ENCODE measurements at places on chromosomes 2 and 18. TPM values are rescaled to one million over a fixed set of nuclear protein-coding genes. Genes with fewer than 3 reads are reported as not detected.

GRCh38 chr2:105880637-105881036 lies 135.9 kb downstream of the NCK2 start:
- no peak overlapping the region for H3K4me3 ChIP-seq
- H3K4me1 ChIP-seq = no peaks in the 10 kb centered on the region
- no peak overlapping the region for H3K27ac ChIP-seq
- DNase-seq = no peak
- no peaks in the 10 kb centered on the region for H3K27me3 ChIP-seq
- H3K36me3 ChIP-seq = peaks cover 18% of the 10 kb centered on the region

GBX2 gene
- total RNA-seq = not detected

SERPINB11 gene
- not detected for total RNA-seq

TDRD15 gene
- not detected for total RNA-seq

CYB5A gene
- total RNA-seq = 319 TPM

DNA sequence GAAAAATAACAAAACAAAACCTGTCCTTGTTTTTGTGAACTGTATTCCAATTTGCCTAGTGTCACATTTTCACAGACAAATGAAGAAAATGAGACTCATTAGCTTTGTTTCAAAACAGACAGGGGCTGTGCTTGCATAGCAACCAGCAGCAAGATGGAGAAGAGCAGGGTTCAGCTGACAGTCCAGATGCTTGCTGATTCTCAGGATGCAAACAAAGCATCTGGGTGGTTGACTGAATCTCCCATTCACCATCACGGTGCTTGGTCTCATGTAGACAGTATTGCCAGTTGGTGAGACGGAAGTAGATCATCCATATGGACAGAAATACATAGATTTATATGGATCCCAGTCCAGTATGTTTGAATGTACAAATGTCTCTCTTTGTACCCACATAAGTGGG lies 326.8 kb downstream of the CCDC85A start:
- DNase-seq = no peak
- no peaks in the 10 kb centered on the region for H3K36me3 ChIP-seq
- no peak overlapping the region for H3K4me3 ChIP-seq
- no peaks in the 10 kb centered on the region for H3K27me3 ChIP-seq

DNA sequence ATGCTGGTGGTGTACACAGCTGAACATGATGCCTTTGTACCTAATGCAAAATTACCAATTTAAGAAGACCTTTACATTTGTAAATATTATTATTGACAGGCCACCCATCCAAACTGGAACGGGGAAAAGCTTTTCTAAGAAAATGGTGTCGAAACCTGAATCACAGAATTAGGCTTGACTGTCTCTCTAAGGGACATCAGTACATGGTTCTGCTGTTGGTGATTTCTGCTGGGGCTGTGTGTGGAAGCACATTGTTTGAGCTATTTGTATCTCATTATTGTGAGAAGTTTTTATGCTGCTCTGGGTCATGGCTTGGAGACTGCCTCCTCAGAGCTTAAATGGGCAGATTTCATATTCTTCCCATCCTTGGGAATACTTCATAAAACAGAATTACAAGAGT lies 420.9 kb upstream of the POU3F3 start:
- H3K4me3 ChIP-seq = no peak overlapping the region
- no peak overlapping the region for H3K27ac ChIP-seq
- H3K4me1 ChIP-seq = no peaks in the 10 kb centered on the region

Data from sigmoid colon (tissue), 7 donors.